ENCODE measurements at places on chromosomes 2 and 18. TPM values are rescaled to one million over a fixed set of nuclear protein-coding genes. Genes with fewer than 3 reads are reported as not detected.

The MC2R gene
- not detected for total RNA-seq

The DNAH6 gene
- not detected for total RNA-seq

The MBD2 gene
- 292 TPM for total RNA-seq

The TEKT4 gene
- not detected for total RNA-seq

The ACMSD gene
- not detected for total RNA-seq

The GAREM1 gene
- 2.7 TPM for total RNA-seq

The UGT1A3 gene
- not detected for total RNA-seq

The RAB3GAP1 gene
- total RNA-seq, result 56.1 TPM

The EMILIN1 gene
- 319 TPM for total RNA-seq

Measured in smooth muscle cell of the coronary artery (primary cell).